ACHN (cell line): ENCODE measurements at places on chromosomes 1 and 21.

- peak; percentile 65 for DNase-seq
Measured at GRCh38 chr1:68918563-68918962, 421.7 kb upstream of the DEPDC1 start.

GRCh38 chr1:12244078-12244477, 14.2 kb downstream of the VPS13D start:
- peak; percentile 16 for DNase-seq

DNA sequence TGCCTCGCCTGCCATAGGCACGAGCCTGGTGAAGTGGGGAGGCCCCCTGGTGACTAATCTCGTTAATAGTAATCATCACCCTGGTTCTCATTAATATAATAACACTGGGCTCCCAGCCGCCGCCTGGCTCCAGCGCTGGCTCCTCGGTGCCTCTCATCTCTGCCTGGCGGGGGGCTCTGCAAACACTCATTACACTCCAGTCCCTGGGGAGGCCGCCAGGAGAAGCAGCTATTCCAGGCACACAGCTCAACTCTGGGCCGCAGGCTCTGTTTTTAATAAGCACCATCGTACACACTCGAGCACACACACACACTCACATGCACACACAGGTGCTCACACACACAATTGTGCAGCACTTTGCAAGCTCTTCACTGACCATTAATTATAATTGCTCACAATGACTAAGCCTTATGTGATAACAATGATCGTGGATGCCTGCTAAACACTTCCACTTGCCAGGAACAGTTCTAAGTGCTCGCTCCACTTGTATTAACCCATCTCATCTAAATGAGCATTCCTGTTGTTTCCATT, 52.2 kb downstream of the SDC3 start:
- no peak for DNase-seq

DNA sequence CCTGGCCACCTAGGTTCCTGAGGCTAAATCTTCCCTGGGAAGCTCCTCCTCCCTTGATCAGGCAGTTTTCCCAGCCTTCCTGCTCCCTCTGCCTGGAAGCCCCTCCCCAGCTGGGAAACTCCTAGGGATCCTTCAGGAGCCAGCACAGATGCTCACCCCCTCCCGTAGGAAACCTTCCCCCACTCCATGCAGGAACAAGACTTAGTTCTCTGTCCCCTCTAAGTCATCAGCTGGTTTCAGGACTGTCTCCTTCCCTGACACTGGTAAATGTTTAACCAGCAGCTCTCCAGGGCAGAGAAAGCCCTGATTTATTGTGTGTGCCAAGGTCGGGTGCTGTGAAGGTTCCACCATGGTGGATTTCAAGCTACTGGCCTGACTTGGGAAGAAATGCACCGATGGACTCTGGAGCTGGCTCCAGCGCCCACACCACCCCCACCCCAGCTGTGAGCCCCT, 25.0 kb downstream of the TTC39A start:
- peak; percentile 39 for DNase-seq

DNA sequence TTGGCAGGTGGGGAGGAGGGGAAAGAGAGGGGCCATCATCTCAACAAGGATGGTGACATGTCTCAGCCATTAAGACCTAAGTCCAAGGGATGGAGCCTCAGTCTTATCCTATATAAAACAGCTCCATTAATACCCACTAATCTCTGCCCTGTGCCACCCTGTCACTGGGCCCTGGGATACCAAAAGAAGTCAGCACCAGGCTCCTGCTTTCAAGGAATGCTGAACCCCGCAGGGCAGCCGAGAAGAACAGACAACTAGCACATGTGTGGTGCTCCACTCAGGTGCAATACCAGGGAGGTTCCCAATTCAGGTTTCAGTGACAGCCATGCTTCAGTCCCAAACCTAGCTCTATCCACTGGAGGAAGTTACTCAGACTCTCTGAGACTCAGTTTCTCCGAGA, 128.4 kb downstream of the GRIK3 start:
- no peak for DNase-seq

GRCh38 chr1:111097356-111098099, 42.4 kb downstream of the DRAM2 start:
- no peak for DNase-seq

- no peak for DNase-seq
Measured at GRCh38 chr1:117719004-117719403, 113.2 kb downstream of the TENT5C start.

DNA sequence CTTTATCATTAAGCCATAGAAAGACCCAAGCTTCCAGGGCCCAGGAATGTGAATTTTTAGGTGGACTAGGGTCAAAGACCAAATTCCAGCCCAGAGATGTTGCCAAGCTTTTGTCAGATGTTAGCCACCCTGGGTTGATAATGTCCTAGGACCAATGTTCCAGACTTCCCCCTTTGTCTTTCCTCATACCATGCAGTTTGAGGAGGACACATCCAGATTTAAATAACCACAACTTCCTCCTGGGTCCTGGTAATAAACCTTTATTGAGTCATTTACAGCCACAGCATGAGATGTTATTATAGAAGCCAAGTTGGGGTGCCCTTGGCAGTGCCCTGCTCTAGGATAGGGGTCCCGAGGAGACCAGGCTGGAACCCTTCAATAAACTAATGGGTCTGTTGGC, 5.9 kb downstream of the TNR start:
- no peak for DNase-seq

- no peak for DNase-seq
Measured at GRCh38 chr1:100786870-100787269, 67.3 kb downstream of the VCAM1 start.

DNA sequence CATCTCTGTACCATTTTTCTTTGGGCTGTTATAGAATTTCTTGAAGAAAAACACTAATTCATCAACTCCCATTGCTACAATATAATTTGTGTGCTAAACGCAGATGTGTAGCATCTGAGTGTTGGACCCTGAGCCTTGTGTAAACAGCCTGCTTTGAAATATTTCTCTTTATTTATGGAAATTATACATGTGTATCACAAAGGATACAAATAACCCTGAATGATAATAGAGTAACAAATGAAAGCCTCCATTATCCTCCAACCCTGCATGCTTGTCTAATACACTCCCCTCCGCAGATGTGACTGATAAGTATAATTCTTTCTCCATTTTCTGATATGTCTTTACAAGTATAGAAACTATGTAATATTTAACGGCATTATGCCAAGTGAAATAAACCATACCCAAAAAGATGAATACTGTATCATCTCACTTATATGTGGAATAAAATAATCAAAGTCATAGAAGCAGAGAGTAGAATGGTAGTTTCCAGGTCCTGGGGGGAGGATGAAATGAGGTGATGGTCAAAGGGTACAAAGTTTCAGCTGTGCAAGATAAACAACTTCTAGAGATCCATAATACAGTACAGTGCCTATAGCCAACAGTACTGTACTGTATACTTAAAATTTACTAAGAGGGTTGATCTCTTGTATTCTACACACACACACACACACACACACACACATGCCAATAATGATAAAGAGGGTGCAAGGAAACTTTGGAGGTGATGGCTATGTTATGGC, 2.8 kb upstream of the ADAM30 start:
- DNase-seq: no peak

- DNase-seq: no peak
Measured at GRCh38 chr1:30753660-30754123, 3.9 kb downstream of the LAPTM5 start.
